ENCODE measurements at places on chromosomes 6 and 20. TPM values are rescaled to one million over a fixed set of nuclear protein-coding genes. Genes with fewer than 3 reads are reported as not detected.

- no peaks in the 10 kb centered on the region for H3K27me3 ChIP-seq
- H3K27ac ChIP-seq, result no peak overlapping the region
- no peak for DNase-seq
- H3K36me3 ChIP-seq, result no peaks in the 10 kb centered on the region
These were observed 100.0 kb upstream of the TAB2 start for GRCh38 chr6:149217466-149217888.

DNA sequence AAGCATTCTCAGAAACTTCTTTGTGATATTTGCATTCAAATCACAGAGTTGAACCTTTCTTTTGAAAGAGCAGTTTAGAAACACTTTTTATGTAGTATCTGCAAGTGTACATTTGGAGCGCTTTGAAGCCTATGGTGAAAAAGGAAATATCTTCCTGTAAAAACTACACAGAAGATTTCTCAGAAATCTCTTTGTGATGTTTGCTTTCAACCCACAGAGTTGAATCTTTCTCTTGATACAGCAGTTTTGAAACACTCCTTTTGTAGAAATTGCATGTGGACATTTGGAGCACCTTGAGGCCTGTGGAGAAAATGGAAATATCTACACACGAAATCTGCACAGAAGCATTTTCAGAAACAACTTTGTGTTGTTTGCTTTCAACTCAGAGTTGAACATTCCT is 612.3 kb upstream of the ZNF337 start:
- H3K27ac ChIP-seq, result no peak overlapping the region
- no peaks in the 10 kb centered on the region for H3K4me1 ChIP-seq
- no peak overlapping the region for H3K4me3 ChIP-seq

GRCh38 chr6:85163156-85164080 is 286.5 kb upstream of the NT5E start:
- no peaks in the 10 kb centered on the region for H3K36me3 ChIP-seq
- H3K27me3 ChIP-seq, result no peaks in the 10 kb centered on the region
- no peaks in the 10 kb centered on the region for H3K4me1 ChIP-seq

- H3K4me3 ChIP-seq, result no peak overlapping the region
- no peak overlapping the region for H3K27ac ChIP-seq
- H3K27me3 ChIP-seq, result no peaks in the 10 kb centered on the region
- no peak for DNase-seq
- H3K4me1 ChIP-seq, result no peaks in the 10 kb centered on the region
- no peaks in the 10 kb centered on the region for H3K36me3 ChIP-seq
These were observed 8.3 kb upstream of the TTPAL start for GRCh38 chr20:44467289-44467883.

GRCh38 chr6:79896075-79896449 is 51.3 kb downstream of the ELOVL4 start:
- DNase-seq, result no peak
- no peaks in the 10 kb centered on the region for H3K27me3 ChIP-seq
- no peak overlapping the region for H3K4me3 ChIP-seq
- H3K27ac ChIP-seq, result no peak overlapping the region

GRCh38 chr6:43508481-43509141 is 1.5 kb downstream of the LRRC73 start:
- H3K4me3 ChIP-seq, result no peak overlapping the region
- H3K27ac ChIP-seq, result no peak overlapping the region
- H3K36me3 ChIP-seq, result peaks cover 39% of the 10 kb centered on the region
- DNase-seq, result no peak
- H3K4me1 ChIP-seq, result peaks cover 29% of the 10 kb centered on the region

The TINAG gene
- total RNA-seq, result not detected

The ANGPT4 gene
- not detected for total RNA-seq

The HAO1 gene
- not detected for total RNA-seq

The SGK2 gene
- total RNA-seq, result 0.38 TPM

All from CD4-positive, alpha-beta T cell (primary cell).